ENCODE measurements at places on chromosomes 4 and X.

DNA sequence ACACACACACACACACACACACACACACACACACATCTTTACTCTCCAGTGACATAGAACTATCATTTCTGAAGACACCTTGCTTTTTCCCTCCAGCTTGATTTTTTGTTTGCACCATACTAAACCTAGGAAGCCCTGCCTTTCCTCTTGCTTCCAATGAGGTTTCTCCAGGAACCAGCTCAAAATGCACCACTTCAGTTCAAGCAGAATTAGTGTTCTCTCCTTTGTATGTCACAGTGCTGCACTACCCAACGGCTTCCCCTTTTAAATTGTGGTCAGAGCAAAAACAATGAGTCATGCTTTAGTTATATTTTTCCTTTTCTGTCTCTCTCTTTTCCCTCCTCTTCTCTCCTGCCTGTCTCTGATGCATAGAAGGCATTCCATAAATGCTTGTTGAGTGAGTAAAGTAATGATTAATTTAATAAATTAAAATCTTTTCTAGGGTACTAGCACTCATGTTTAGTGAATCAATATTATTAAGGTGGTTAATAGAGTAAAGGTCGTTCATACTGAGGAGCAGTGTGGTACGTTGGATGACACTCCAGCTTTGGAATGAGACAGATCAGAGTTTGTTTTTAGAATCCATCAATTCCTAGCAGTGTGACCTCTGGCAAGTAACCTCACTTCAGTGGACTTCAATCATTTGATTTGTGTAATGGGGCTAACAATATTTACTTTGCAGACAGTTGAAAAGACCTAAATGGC lies 5.9 kb downstream of the RTL3 start:
- DNase-seq: no peak

GRCh38 chrX:70437011-70437410 lies 7.6 kb upstream of the DLG3 start:
- DNase-seq: no peak

DNA sequence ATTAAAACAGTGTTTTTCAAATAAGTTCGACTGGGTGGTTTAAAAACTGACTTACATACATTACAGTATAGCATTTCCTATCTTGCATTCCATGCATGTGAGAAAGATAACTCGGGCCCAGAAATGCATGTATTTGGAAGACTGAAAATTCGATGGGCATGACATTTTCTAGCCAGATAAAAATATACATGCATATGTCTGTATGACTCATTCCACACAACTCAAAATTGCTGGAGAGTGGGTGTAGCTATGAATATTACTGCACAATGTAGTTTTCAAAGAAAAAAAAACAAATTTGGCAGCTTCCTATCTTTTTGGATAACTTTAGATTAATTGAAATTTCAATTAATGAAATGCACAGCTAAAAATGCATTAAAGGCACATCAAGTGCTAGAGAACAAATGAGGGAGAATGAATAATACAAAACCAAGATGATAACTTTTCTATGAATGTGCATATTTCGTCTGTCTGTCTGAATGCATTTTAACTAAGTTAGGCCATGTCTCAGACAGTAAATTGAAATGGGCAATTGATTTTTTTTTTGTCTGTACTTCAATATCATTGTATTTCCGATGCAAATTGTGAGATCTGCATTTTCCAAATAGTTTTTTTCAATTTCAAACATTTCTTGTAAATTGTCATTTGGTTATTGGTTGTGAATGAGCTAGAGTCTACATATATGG lies 54.5 kb upstream of the GABRA2 start:
- DNase-seq: no peak

GRCh38 chr4:40197879-40198689 lies 1.3 kb downstream of the RHOH start:
- no peak for DNase-seq

DNA sequence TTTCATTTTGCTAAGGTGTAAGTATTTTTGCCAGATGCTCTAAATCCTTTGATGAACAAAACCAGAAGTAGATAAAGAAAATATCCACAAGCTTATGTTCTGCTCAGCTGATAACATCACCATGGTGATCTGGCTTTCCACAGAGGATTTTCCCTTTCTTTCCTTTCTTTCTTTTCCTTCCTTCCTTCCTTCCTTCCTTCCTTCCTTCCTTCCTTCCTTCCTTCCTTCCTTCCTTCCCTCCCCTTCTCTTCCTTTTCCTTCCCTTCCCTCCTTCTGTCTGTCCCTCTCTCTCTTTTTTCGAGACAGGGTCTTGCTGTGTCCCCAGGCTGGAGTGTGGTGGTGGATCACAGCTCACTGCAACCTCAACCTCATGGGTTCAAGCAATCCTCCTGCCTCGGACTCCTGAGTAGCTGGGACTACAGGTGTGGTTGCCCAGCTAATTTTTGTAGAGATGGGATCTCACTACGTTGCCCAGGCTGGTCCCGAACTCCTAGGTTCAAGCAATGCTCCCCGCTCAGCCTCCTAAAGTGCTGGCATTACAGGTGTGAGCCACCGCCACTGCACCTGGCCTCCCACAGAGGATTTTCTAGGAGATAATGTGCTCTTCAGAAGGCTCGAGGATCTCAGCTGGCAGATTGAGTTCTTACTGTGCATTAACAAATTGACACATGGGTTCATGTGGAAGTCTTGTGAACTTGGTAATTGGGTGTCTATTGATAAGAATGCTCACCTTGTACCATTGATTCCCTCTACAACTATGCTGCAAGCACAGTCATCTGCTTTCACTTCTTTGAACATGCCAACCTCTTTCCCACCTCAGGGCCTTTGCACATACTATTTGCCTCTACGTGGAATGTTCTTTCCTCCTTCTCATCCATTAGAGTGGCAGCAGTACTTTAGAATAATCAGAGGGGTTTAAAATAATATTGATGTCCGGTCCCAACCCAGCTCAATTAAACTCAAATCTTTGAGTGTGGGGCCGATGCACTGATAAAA lies 1.4 kb upstream of the RHOH start:
- no peak for DNase-seq

DNA sequence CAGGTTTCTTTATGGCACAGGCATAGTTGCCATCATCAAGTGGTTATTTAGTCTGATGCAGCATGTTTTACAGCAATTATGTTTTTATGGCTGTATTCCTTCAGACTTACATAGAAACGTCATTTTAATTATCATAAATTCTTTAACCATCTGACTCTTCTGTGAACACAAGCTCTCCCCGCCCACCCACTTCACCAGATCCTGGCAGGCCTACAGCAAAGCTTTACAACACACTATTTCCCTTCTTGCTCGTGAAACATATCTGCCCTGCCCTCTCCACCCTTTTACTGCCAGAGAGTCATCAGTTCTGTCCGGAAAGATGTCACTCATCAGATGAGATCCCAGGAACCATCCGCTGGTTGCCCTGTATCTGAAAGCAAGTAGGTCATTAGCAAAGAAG lies 120.5 kb downstream of the HS6ST2 start:
- no peak for DNase-seq

DNA sequence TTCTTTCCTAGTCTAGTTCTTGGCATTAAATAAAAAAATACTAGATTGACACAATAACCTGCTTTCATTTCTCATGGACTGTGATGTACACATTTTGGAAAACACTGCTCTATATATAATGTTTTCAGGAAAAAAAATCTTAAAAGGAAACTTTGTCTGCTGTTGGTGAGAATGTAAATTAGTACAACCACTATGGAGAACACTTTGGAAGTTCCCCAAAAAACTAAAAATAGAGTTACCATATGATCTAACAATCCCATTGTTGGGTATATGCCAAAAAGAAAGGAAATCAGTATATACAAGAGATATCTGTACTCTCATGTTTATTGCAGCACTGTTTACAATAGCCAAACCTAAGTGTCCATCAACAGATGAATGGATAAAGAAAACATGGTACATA lies 202.3 kb downstream of the PPP3CA start:
- no peak for DNase-seq

- DNase-seq: no peak
Observed at GRCh38 chr4:24689212-24689611, 104.9 kb upstream of the DHX15 start.

DNA sequence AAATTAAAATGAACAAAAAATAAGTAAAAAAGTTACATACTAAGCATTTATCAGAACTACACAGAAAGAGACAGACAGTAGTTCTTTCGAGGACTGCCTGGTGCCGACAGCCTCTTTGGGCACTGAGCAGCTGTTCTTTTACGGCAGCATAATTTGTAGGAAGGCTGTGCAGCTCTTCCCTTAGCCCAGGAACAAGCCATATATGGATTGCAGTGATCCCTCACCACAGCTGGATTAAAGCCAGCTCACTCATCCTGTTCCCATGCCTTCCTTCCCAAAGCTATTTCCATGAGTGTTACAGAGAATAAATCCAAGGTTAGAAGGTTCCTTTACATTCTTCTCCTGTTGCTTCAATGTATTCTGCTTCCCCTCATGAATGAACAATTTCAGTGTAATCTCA lies 71.7 kb downstream of the DDX60L start:
- no peak for DNase-seq

- DNase-seq: no peak
Observed at GRCh38 chr4:52704133-52704532, 45.0 kb upstream of the USP46 start.

- no peak for DNase-seq
Observed at GRCh38 chrX:121310820-121311219, 263.4 kb downstream of the GLUD2 start.

DNA sequence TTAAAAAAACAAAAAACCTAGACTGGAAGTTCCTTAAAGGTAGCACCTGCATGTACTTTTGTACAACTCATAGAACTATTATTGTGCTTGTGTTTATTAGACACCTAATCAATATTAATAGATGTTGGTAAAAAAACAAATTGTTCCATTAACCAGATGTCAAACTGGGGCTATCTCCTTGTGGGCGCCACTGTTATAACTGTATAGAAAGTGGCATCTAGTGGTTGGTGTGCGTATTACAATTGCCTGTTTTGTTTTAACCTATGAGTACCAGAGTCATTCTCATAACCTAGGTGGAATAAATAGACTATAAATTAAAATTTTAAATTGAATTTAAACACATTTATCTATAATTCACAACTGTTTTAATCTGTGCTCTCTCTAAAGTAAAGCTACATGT lies 97.4 kb downstream of the COL4A5 start:
- no peak for DNase-seq

GRCh38 chr4:80852061-80852460 lies 178.4 kb upstream of the BMP3 start:
- DNase-seq: no peak

- DNase-seq: no peak
Observed at GRCh38 chr4:119093042-119093827, 42.4 kb upstream of the MYOZ2 start.

DNA sequence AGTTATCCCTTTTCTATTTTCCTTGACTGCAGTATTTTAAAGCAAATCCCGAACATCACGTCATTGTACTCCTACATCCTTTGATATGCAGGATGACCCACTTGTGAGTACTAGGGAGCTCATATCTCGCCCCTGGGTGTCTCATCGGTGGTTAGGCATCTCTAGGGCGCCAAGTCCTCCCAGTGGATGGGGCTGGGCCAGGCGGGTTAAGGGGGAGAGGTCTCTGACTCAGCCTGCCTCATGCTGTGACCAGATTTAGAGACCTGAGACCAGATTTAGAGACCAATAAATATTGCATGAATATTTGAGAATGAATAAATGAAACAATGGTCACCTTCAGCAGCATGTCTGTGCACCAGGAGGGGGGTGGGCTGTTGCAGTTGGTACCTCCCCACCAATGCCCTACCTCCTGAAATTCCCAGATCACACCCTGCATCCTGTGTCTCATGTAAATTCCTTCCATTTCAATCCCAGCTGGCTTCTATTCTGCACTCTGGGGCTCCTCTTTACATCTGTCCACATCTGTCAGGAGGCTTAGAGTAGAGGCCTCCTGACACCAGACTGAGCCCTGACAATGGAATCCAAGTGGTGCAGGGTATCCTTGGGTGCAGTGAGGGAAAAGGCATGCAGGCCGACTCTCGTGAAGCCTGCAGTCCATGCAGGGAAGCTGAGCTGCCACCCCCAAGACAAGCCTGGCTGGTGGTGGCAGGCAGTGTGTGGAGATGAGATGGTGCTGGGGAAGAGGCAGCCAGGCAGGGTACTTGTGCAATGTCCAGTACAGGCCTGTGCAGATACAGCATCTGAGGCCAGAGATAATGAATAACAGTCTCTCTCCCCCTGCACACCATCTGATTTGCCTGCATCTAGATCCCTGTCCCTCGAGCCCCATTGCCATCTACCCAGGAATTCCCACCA lies 5.2 kb downstream of the APLN start:
- no peak for DNase-seq

GRCh38 chr4:38803833-38804653 lies 548 bp downstream of the TLR1 start:
- DNase-seq: no peak

DNA sequence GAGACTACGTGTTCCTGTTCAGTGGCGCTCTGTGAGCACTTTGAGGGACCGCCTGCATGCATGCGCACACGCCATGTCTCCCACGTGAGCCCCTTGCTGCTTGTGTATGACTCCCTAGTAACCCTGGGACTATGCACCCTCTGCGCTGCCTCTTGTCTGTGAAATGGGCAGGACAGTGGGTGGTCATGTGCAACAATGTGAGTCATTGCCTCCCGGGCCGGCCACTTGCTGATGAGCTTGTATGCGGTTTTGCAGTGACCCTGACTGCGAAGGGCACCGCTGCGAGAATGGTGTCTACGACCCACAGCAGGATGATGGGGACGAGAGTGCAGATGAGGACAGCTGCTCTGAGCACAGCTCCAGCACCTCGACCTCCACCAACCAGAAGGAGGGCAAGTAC lies 61.4 kb downstream of the TNIP2 start:
- DNase-seq: no peak

GRCh38 chr4:66489783-66490452 lies 819.6 kb upstream of the EPHA5 start:
- no peak for DNase-seq

DNA sequence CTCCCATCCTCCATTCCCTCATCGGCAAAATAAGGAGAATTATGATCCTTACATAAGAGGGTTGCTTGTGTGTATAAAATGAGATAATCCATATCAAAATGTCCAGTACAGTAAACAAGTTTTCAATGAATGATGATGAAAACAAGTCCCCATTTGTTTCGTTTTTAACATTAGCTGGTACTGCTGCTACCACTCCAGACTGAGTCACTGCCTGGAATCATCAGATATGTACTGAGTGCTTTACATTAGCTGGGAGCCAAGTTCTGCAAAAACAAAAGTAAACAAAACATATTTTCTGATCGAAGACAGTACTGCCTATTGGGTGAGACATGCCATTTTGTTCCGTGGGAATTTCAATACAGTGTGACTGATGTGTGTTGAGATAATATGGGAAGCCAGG lies 123.2 kb upstream of the IGFBP7 start:
- no peak for DNase-seq

- DNase-seq: no peak
Observed at GRCh38 chr4:1669270-1669669, 14.8 kb downstream of the FAM53A start.

Measured in omental fat pad (tissue), 4 donors.